ENCODE measurements at places on chromosomes 5 and 9.
A peak's percentile ranks its signal among the peaks of the same experiment; 100 is the strongest.

GRCh38 chr5:3428334-3428733 lies 167.3 kb upstream of the IRX1 start:
- DNase-seq: no peak

GRCh38 chr9:71147368-71147767 lies 25.9 kb upstream of the TRPM3 start:
- no peak for DNase-seq

DNA sequence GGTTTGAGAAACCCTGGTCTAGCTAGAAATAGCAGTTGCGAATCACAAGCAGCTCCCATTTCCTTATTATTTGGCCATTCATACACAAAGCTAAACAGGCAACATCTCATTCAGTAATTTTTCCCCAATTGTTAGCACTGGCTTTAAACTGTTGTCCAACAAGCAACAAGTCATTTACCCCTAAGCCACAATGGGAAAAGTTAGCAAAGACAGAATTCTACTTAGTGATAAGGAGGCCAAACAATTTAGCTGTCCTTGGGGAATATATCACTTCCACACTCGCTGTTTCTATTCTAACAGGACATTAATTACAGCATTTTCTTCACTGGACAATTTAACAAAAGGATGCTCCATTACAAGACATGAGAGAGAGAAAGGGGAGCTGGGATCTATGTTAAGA lies 2.8 kb downstream of the MYO10 start:
- no peak for DNase-seq

GRCh38 chr5:45098483-45098882 lies 289.7 kb downstream of the MRPS30 start:
- DNase-seq: no peak

DNA sequence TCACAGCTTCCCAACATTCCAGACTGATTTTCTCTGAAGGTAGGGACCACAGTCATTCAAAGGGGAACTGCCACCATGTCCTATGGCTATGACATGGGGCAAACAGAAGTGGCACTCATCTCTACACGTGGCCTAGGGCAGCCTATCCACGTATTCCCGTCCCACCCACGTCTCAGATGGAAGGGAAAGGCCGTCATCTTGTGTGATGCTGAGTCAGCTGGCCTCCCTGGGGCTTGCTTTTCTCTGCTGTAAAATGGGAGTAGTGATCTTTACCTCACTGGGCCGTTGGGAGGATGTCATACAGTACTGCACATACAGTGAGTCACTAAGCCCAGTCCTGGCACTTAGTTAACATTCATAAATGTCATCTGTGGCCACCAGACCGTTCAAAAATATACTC lies 72.3 kb downstream of the RAPGEF1 start:
- DNase-seq: peak; percentile 55

- DNase-seq: no peak
Observed at GRCh38 chr5:57683036-57683630, 200.5 kb upstream of the ACTBL2 start.

DNA sequence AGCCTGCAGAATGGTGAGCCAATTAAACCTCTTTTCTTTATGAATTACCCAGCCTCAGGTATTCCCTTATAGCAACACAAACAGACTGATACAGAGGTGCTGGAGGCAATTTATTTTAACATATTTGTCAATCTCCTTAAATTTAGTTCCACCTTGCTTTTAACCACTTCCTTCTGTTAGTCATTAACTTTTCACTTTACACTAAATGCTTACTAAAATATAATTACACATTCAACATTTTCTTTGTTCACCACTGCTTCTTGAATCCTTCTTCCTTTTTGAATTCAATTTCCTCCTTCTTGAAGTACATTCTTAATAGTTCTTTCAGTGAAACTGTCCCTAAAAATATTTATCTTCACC lies 39.4 kb downstream of the LYRM7 start:
- no peak for DNase-seq

DNA sequence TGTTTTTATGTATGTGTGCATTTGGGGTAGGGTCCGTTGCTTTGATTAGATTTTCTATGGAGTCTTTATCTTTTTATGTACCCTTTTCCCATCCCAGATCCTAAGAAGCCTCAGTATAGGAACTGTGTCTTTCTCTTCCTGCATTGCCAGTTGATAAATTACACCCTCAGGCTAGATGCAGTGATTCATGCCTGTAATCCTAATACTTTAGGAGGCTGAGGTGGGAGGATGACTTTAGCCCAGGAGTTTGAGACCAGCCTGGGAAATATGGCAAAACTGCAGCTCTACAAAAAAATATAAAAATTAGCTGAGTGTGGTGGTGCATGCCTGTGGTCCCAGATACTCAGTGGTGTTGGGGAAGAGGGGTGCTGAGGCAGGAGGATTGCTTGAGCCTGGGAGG lies 40.2 kb downstream of the NLN start:
- no peak for DNase-seq

GRCh38 chr5:135891791-135892190 lies 3.9 kb downstream of the IL9 start:
- no peak for DNase-seq

- no peak for DNase-seq
Observed at GRCh38 chr5:68134033-68134668, 81.4 kb upstream of the PIK3R1 start.

GRCh38 chr9:104882566-104882965 lies 45.4 kb downstream of the ABCA1 start:
- DNase-seq: no peak

DNA sequence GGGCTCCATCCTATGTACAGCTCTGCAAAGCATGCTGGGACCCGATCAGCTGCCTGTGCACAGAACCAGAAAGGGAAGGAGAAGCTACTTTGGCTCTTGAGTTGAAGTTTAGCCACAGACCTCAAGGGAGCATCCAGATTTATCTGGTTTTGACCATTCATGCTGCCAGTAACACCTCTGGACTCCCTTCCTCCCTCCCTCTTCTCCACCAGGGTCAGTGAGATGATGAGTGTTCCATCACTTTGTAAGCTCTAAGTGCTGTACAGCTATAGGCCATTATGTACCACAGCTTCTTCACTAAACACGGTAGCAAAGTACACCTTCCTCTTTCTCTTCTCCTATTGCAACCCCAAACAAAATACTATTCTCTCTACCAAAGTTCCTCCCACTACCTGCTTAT lies 77.9 kb downstream of the GLIS3 start:
- no peak for DNase-seq

- DNase-seq: no peak
Observed at GRCh38 chr5:17157916-17158529, 59.4 kb upstream of the BASP1 start.

GRCh38 chr9:6270896-6271295 lies 55.3 kb downstream of the IL33 start:
- DNase-seq: no peak

DNA sequence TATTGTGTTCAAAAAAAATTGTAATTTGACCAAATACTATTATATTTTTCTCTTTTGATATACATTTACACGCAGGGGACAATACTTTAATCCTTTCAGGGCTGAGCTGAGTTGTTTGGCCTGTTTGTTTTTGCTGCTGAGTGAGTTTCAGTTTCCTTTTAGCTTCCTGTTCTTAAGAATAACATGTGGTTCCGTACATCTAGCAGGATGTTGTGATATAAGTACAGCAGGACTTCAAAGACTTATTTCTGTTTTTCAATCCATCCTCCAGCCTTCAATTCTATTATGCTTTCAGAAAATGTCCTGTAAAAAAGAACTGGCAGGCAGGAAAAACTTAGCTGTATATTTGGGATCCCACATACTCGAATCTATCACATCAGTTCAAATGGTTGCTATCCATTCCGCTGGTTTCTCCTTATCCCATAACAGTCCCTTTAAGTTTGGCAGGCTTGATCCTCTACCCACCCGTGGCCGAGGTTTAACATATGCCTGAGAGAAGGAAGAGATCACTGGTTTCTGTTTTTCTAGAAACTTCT lies 1037.3 kb upstream of the ACO1 start:
- no peak for DNase-seq

- DNase-seq: no peak
Observed at GRCh38 chr9:83056911-83057310, 6.0 kb downstream of the RASEF start.

DNA sequence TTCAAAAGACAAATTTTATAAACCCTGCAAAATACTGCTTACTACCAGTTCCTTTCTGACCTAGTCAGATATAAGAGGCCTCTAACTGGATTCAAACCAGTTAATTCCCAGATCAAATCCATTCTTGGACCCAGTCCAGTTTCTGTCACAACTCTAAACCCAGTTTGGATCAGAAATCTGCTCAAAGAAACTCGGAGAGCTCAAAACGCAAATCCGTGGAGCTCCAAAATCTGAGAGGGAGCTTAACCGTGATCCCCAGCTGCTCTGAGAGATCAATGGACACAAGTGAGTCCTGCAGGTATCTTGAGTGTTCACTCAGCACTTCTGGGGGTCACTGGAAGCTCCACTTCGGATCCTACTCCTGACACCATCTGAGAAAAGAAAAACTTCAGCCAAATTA lies 348.1 kb upstream of the PTGER4 start:
- no peak for DNase-seq

- no peak for DNase-seq
Observed at GRCh38 chr5:116982035-116982434, 407.4 kb upstream of the SEMA6A start.

- no peak for DNase-seq
Observed at GRCh38 chr5:163439092-163439425, 1.7 kb downstream of the CCNG1 start.

- DNase-seq: no peak
Observed at GRCh38 chr5:9865574-9865973, 235.4 kb upstream of the TAS2R1 start.

GRCh38 chr5:172293054-172293744 lies 9.6 kb upstream of the UBTD2 start:
- peak; percentile 48 for DNase-seq

DNA sequence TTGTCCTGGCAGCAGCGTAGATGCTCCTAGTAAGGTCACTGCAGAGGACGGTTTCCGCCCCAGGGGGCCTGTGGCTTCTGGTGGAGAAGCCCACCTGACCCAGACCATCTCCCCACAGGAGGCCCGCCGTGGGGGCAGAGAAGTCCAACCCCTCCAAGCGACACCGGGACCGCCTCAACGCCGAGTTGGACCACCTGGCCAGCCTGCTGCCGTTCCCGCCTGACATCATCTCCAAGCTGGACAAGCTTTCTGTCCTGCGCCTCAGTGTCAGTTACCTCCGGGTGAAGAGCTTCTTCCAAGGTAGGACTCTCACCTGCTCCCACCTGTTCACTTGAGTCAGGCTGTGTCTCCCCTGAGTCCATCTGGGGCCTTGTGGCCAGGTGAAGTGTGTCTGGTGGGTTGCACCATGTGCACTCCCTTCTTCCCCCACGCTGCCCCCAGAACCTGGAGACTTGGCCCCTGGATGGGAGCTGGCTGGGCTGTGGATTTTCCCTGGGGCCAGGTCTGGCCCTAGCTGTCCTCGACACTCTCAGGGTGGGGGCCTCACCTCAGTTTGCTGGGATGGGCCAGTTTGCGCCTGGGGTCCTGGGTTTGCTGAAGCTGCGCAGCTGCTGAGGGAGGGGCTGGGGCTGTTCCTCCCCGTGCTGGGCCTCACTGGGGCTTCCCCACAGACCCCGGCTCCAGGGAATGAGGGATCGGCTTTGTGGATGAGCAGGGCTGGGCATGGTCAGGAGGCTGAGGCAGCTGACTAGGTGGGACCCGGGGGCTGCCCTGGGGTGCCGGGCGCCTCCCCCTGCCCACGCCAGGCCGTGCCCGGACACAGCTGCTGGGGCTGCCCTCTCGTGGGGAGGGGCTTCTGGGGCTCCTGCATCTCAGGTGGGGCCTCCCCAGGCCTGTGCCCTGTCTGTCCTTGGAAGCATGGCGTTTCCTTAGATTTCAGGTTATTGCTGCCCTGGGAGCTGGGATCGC lies 32.4 kb downstream of the AHRR start:
- DNase-seq: no peak

DNA sequence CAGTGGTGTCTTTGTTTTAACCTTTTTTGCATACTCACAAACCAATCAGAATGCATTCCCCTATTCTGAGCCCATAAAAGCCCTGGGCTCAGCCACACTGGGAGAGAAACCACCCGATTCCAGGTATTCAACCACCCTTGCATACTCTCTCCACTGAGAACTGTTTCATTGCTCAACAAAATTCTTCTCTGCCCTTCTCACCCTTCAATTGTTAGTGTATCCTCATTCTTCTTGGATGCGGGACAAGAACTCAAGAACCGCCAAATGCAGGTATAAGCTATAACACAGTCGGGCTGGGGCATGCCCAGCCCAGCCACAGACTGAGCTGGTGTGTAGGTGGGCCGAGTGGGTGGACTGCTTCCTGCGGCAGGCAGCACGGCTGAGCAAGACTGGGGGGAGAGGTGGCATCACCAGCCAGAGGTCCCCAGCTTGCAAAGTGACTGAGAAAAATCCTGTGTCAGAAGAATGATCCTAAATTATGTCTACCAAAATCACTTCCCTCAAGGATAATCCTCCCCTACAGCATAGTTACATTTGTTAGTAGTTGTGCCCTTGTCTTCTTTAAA lies 141.0 kb downstream of the SSBP2 start:
- DNase-seq: no peak

GRCh38 chr9:133475292-133476012 lies 3.4 kb downstream of the SLC2A6 start:
- DNase-seq: no peak

DNA sequence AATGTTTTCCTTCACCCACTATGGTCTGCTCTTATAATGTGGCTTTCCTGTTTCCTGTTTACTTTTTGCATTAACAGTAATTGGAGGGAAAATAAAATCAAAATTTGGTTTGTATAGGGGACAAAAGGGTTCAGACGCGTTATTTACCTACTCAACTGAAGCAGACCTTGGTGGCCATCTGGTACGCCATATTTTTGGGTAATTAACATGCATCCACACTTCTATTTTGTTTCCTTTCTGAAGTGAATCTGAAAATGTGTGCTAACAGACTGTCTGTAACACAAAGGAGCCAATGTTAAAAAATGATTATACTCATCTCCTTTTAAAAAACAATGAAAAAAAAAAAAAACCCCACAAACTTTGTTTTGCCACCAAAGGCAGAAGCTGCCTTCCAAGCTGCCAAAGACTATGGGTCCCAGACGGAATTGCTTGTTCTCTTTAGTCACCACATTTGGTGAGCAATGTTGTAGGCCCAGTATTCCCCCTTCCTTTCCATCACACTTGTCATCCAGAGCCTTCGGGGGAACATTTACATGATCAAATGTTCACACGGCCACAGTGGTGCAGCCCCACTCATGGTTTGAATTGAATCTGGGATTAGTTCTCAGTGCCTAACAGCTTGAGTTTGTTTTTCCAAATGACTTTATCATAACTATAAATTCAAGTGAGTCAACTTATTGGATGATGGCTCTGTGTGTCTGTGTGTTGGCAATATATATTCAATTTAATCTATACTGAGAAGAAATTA lies 323.7 kb upstream of the CD180 start:
- DNase-seq: no peak

GRCh38 chr5:167688341-167689130 lies 602.9 kb upstream of the WWC1 start:
- no peak for DNase-seq

- DNase-seq: no peak
Observed at GRCh38 chr9:87229108-87229507, 268.6 kb upstream of the DAPK1 start.

GRCh38 chr5:150628936-150629485 lies 11.4 kb upstream of the SYNPO start:
- DNase-seq: no peak
